Large intestine (tissue), 12 donors: ENCODE measurements at places on chromosomes 7 and 10.

GRCh38 chr10:129004398-129004797 is 462.6 kb upstream of the MGMT start:
- DNase-seq = no peak

DNA sequence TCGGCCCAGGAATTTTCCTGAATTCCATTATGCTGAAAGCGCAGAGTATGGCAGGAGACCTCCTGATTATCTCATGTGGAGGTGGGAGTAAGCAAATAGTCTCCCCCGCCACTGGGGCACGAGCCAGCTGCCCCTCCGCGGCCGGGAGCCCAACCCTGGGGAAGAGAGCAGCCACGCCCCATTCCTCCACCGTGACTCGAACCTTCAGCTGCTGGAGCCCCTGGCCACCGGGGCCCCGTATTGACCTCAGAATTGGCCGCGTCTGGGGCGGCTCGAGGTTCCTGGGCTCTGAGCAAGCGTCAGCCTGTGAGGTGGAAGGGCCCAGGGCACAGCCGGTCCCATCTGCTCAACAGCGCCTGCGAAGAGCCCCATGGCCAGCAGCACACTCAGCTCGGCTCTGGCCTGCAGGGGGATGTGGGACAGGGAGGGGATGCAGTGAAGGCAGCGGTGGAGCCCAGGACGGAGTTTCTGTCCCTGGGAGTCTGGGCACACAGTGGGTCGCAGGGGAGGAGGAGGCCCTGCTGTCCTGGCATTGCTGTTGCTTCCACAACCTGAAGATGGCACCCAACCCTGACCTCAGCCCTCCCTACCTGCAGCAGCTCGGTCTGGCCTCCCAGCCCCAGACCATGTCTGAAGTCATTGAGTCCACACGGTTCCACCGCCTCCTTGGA is 97.8 kb downstream of the CHST15 start:
- peak; percentile 29 for DNase-seq

- no peak for DNase-seq
These were observed 56.3 kb downstream of the MTERF1 start for GRCh38 chr7:91824201-91824600.

DNA sequence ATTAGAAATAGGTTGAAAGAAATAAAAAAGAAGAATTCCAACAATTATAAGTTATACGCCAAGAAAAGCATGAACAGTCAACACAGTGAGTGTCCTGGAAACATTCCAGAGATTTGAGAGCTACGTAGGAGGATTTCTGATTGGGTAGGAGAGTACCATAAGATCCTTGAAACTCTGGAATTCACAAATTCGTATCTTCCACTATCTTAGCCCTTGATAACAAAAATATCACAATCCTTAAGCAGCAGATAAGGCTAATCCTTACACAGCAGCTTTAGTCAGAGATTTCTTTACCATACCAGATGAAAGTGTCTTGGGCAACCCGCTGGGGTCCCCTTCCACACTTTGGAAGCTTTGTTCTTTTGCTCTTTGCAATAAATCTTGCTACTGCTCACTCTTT is 8.2 kb downstream of the TPK1 start:
- DNase-seq = peak; percentile 20

- DNase-seq = no peak
These were observed 43.1 kb downstream of the ARID5B start for GRCh38 chr10:61944410-61945147.

- peak; percentile 37 for DNase-seq
These were observed 408.6 kb upstream of the NPVF start for GRCh38 chr7:25636871-25637283.

DNA sequence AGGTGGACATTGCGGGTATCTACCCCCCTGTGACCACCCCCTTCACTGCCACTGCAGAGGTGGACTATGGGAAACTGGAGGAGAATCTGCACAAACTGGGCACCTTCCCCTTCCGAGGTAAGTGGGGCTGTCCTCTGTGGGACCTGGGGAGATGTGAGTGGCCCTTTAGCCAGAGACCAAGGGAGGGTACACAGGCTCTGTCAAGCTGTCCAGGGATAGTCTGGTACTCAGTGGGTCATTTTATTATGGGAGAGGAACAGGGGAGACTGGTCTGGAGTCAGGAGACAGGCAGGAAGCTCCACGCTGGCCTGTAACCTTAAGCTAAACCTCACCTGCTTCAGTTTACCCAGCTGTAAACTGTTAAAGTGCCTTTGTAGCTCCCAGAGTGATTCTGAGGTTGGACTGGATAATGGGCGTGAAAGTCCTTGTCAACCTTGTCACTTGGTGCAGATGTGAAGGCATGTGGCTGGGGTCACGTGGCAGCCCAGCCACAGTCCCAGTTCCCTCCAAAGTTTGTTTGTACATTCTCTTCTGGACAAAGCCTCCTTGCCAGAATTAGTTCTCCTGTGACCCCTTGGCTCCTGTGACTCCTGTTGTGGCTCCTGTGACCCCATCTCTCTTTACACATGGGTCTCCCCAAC is 729 bp downstream of the HOGA1 start:
- DNase-seq = no peak

DNA sequence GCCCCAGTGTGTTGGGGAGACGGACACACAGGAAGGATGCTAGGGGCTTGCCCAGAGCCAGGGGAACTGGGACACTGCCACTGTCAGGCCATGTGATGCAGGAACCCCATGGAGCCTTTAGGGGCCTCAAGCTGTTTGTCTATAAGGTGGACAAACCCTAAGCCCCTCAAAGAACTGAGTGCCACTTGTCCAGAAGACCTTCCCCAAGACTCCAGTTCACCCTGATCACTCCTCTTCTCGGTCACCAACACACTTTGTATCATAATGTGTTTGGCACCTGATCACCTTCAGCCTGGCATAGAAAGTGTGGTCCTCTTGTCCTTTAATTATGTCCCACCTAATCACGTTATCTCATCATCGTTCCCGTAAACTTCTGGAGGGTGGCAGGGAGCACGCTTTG is 700 bp downstream of the H2BK1 start:
- DNase-seq = no peak

DNA sequence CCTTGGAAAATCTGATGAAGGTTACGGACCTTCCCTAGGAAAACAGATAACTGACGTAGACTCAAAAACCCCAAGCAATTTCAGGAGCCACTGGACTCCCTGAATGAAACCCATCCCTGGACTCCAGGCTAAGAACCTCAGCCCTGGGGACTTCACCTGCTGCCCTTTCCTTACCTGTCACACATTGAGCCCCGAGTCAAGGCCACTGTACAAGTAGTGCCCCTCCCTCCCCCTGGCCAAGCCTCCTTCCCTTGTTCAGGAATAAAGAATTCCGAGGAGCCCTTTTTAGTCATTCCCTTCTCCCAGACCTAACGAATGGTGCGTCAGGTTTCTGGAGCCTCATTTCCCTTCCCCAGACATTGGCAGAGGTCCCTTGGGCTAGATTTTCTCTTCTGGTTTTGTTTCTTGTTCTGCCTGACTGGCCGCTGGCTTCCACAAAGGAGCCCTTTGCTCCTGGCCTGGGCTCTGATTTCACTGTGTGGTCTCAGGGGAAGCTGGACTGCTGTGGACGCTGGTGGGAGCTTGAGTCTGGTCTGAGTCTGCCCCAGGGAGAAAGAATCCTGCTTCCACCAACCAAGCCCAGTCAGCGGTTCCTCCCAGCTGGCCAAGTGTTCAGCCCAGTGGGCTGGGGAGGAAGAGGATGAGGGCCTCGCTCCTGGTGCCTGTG is 31.7 kb downstream of the ZNF775 start:
- DNase-seq = no peak
